ENCODE measurements at places on chromosomes 3 and 15.
A peak's percentile ranks its signal among the peaks of the same experiment; 100 is the strongest.

DNA sequence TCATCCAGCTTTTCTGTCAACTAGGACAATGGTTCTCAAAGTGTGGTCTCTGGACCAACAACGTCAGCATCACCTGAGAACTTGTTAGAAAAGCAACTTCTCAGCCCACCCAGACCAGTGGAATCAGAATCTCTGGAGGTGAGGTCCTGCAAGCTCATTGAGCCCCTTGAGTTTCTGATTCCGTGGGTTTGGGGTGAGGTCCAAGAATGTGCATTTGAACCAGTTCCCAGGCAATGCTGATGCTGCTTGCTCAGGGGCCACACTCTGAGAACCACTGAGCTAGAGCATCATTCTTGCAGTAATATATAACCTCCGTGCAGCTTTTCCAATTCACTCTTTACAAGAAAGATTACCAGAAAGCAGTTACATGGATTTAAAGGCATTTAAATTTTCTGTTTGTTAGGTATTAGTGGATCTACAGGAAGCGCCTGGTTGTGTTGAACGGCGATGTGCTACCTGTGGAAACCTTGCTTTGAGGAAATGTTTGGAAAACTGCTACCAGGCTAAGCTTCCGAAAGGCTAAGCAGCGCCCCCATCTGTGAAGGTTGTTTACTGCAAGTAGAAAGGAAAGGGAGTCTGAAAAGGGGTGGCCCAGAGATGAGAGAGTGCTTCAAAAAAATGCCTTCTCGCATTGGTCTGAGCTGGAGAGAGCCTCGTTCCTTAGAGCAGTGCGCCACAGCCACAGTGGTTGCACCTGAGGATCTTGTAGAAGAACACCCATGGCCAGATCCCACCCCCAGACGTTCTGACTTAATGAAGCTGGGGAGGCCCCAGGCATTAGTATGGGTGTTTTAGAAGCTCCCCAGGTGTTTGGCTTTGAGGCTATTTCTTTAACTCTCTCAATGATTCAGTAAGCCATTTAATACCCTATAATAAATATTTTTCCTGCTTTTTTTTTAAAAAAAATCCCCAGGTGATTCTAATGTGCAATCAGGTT is 50.0 kb downstream of the RLBP1 start:
- peak; percentile 52 for DNase-seq

- DNase-seq, result no peak
These were observed 149.9 kb upstream of the LRTM1 start for GRCh38 chr3:55077726-55078125.

- DNase-seq, result no peak
These were observed 801.3 kb downstream of the EPHA3 start for GRCh38 chr3:89908711-89909213.

DNA sequence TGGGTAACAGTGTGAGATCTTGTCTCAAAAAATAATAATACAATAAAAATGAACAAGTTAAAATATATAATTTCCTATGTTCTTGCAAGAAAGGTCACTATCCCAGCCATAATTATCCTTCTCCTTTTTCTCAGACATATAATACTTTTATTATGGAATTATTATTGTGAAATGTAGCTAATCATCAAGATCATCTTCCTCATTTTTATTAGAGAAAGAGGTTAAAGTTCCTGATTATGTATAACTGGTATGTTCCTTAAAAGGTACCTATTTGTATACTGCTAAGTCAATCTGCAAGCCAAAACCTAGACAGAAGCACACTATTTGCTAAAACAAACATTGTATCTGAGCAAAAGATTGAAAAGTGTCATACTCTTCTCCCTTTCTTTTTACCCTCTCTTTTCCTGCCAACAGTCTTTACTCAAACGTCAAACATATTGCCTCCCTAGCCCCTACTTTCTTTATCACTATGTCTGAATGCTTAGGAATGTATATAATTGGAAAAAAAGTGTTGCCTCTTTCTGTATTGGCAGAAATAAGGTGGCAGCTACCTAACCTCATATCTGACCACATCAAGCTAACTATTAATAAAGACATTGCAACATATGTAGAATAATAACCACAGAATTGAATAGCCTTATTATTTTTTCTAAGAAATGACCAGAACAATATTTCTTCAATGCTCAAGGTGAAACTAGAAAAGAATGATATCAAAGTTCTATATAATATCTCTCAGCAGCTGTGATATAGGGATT is 18.5 kb downstream of the SEC11A start:
- DNase-seq, result no peak

DNA sequence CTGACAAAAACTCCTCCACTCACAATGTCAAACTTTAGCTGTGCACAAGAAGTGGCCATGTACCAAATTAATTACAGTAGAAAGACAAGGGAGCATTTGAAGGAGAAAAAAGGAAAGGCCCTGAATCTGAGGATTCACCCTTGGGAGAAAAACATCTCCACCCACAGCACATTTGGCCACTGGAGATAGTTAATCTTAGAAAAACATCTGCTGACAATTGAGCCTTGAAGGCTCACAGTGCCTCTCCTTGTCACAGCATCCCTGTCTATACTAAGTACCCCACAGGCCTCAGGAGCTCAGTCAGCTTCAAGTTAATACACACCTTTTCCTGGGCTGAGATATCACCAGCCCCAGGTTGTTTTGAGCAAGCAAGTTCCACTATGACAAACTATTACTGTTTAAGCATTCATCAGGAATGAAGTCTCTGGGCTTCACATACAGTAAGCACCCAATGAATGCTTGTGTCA is 78.1 kb upstream of the SETMAR start:
- DNase-seq, result peak; percentile 62

DNA sequence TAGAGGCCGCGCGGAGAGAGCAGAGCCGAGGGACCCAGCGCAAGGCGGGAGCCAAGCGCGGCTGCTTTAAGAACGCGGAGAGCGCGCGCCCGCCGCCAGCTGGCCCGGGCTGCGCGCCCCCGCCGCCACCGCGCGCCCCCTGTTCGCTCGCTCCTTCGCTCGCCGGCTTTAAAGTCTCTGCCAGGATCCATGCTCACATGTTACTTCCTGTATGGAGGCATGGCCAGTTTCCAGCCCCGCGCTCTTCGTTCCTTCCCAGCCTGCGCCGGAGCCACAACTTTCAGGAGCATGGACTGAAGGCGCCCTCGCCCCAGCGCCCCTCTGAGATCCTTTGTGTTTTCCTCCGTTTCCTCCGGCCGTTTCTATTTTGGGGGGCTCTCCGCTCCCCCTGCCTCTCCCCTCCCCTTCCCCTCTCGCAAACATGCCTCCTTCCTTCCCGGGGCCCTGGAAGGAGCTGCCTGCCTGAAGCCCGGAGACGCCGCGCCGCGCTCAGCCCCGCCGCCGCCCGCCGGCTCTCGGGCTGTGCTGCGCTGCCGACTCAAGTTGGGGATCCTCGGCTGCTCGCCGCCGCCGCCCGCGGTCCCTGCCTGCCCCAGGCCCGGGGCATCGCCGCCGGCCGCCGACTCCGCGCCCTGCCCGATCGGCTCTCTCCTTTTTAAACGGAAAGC is at the start of gene PTPRG:
PTPRG (plus strand) TSS at position 198 of the 668 bp plus-strand sequence. CDS start 717 bp downstream, outside the sequence.
- DNase-seq, result no peak

- no peak for DNase-seq
These were observed 51.8 kb downstream of the TRIM71 start for GRCh38 chr3:32869513-32870047.

DNA sequence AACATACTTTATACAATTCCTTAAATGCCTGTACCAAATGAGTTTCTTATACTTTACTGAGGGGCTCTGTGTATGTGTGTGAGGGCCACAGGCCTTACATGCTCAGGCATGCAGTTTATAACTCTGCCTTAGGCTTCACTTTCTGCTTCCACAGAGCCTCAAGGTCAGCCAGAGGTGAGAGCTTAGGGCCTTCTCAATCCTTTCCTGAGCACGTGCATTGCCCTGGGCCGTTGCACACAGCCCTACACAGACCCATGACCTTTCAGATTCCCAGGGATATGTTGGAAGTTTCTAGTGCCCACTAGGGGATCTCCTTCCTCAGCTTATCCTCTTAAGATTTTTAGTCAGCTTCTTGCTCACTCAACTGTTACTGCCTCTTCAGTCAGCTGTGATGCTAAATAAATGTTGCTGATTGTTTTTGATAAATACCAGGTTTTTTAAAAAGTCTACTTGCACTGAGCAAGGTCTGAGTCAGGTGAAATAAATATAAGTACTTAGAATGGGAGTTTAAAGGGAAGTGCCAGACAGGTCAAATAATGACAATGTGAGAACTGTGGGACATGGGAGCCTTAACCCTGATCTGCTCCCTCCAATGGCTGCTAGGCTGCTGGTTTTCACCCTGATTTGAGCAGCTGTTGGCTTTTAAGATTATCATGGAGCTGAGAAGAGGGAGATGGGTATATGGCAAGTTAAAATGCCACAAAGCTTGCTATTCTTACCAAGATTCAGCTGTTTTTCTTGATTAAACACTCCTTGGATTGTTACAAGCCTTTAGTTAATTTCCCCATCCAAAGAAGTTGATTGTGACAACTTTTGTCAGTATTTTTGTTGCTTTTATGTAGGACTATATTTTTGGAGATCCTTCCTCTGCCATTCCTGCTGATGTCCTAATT is 169.5 kb downstream of the PLD1 start:
- DNase-seq, result no peak

GRCh38 chr3:100606894-100607512 is 2.4 kb upstream of the ADGRG7 start:
- no peak for DNase-seq

DNA sequence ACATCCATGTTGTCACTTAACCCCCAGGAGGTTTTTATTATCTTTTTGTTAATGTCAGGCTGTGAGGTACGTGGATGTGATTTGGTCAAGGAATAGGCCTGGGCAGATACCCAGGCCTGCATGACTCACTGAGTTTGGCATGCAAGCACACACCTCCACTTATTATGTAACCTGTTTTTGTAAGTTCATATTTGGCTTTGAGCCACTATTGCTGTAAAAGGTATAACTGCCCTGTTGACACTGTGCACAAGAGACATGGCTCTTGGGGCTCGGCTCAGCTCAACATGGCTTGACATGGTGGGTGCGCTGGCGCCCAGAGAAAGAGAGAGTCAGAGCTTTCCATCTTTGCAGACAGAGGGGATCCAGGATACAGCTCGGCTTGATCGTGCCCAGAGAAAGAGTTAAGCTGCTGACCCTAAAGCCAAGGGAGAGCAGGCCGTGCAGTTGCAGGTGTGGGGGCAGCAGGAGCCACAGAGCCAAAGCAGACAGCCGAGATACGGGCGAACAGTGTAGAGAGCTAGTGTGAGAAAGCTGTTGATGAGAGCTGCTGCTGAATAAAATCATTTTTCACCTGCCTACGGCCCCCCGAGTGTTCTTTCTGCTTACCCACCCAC is 67.9 kb upstream of the UNC13C start:
- no peak for DNase-seq

GRCh38 chr3:151276687-151277042 is 1.7 kb downstream of the P2RY14 start:
- DNase-seq, result no peak

GRCh38 chr15:20340331-20340811 is 201.2 kb downstream of the GOLGA6L6 start:
- no peak for DNase-seq

DNA sequence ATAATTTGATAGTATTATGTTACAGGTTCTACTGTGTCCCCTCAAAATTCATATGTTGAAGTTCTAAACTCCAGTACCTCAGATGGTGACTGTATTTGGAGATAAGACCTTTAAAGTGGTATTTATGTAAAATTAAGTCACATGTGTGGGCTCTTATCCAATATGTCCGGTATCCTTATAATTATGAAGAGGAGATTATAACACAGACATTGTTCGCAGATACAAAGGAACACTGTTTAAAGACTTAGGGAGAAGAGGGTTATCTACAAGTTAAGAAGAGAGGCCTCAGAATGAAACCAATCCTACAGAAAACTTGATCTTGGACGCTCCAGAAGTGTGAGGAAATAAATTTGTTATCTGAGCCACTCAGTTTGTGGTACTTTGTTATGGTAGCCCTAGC is 50.9 kb downstream of the DPH6 start:
- peak; percentile 12 for DNase-seq

DNA sequence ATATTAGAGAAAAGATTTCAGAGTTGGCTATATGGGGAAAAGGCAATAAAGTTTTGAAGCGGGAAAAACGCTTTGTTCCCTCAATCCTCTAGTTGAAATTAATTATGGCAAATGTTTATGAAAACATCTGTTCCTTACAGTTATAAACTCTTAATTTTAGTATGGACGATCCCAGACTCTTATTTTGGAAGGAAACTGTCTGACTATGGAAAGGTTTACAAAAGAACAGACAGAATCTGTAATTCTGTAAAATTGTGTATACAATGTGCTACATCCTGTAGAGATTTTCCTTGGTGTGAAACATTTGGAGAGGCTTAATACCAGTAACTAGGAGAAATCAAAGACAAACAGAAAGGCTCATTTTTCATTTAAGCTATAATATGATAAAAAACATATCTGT is 311.8 kb downstream of the TBC1D5 start:
- DNase-seq, result no peak

GRCh38 chr15:62165104-62165792 is at the start of gene C2CD4B:
Gene C2CD4B, minus strand, starts transcription at chr15:62165285. Its CDS starts 301 bp downstream, at chr15:62164984.
- no peak for DNase-seq

- DNase-seq, result no peak
These were observed 10.7 kb downstream of the GORASP1 start for GRCh38 chr3:39096775-39097174.

DNA sequence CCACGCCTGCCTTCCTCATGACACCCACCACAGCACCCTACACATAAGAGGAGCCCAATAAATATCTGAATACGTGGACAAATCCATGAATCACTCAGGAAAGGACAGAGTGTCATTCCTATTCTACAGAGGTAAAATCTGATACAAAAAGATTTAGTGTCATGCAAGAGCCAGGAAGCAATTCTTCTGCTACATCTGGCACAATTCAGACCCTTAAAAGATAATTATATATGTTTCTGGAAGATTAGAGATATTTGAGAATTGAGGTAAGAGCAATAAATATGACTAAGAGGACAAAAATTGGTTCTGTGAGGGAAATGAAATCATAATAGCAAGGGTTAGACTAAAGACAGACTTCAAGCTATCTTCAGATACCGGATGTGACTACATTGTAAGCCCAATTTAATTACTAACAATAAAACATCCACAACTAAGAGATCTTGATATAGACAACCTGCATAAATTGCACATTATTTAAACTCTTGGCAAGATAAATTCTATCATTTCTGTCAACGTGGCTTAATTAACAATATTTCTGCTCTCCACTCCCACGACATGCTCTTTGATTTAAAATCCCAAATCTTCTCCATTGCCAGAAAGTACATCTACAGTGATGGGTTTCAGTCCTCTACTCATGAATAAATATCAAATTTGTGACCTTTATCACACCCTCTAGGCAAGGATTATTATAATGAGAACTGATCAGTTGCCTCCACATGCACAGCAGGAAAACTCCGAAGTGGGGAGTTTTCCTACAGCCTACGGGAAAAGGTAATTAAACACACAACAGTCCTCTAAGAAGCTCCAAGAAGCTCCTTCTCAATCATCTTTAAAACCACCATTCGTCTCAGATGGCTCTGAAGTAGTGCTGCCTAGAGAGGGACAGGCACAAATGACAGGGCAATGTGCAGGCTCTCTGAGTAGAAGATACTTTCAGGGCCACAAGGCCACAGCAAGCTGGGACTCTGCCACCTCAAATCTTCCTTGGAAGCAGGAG is 32.6 kb downstream of the MB21D2 start:
- DNase-seq, result no peak

GRCh38 chr3:78176869-78177268 is 1137.0 kb downstream of the ROBO2 start:
- DNase-seq, result no peak
